ENCODE measurements at places on chromosomes 11 and 22. TPM values are rescaled to one million over a fixed set of nuclear protein-coding genes. Genes with fewer than 3 reads are reported as not detected.

DNA sequence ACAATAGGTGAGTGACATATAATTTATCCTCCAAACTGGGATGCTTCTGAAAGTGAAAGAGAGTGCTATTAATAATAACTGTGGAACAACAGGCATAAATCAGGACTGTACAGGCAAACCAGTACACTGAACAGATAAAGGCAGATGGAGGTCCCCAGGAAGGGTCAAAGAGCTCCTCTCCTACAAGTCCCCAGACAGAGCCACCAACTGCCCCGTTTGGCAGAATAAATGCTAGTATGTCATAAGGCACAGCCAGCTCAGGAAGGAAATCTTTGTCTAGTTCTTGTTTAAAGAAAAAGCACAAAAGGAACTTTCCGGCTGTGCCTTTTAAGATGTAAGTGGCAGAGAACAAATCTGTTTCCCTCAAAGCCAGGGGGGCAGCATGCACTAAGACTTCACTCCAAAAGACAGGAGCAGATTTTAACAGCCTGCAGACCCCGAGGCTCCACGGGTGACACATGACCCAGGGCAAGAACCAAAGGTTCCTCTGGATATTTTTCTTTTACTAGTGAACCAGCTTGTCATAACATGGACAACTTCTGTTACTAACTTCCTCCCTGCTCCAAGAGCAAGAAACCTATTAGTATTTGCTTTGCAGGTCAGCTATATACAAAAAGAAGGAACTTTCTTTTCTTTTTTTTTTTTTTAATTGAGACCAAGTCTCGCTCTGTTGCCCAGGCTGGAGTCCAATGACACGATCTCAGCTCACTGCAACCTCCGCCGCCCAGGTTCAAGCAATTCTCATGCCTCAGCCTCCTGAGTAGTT, 50.2 kb downstream of the MYH9 start:
- H3K27me3 ChIP-seq = no peaks in the 10 kb centered on the region
- H3K4me1 ChIP-seq = peaks cover 83% of the 10 kb centered on the region
- peak overlapping the region; percentile 91 for H3K27ac ChIP-seq
- no peak for DNase-seq

- peaks cover 37% of the 10 kb centered on the region for H3K4me1 ChIP-seq
- peak overlapping the region; percentile 25 for H3K27ac ChIP-seq
- H3K4me3 ChIP-seq = no peak overlapping the region
- no peaks in the 10 kb centered on the region for H3K36me3 ChIP-seq
- DNase-seq = no peak
- no peaks in the 10 kb centered on the region for H3K27me3 ChIP-seq
These were observed 24.6 kb upstream of the ACER3 start for GRCh38 chr11:76835928-76836612.

DNA sequence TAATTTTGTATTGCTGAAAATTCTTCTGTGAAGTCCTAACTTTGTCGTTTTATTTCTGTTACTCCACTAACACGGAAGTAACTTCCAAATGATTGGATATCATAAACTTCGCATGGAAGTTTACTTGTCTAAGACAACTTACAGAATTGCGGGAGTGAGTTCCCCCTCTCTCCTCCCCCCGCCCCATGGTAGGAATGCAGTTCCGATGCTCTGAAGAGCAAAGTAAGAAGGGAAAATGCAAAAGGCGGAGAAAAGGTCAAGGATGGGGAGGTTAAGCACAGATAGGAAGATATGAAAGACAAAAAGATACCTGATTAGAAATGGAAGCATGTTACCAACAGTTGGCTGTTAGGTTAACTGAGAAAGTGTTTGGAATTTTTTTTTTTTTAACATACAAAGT, 1.3 kb downstream of the EIF3M start:
- H3K4me3 ChIP-seq = peak overlapping the region; percentile 89
- H3K27ac ChIP-seq = peak overlapping the region; percentile 89
- no peaks in the 10 kb centered on the region for H3K27me3 ChIP-seq
- peaks cover 17% of the 10 kb centered on the region for H3K36me3 ChIP-seq
- DNase-seq = no peak

GRCh38 chr11:31903225-31904074, 92.3 kb upstream of the PAX6 start:
- H3K4me1 ChIP-seq = no peaks in the 10 kb centered on the region
- peaks cover 9% of the 10 kb centered on the region for H3K27me3 ChIP-seq
- no peak for DNase-seq
- no peaks in the 10 kb centered on the region for H3K36me3 ChIP-seq

GRCh38 chr11:16966930-16967671, 47.1 kb downstream of the PLEKHA7 start:
- no peak overlapping the region for H3K4me3 ChIP-seq
- DNase-seq = no peak
- H3K27me3 ChIP-seq = no peaks in the 10 kb centered on the region
- H3K4me1 ChIP-seq = peaks cover 6% of the 10 kb centered on the region
- H3K27ac ChIP-seq = no peak overlapping the region
- H3K36me3 ChIP-seq = no peaks in the 10 kb centered on the region

DNA sequence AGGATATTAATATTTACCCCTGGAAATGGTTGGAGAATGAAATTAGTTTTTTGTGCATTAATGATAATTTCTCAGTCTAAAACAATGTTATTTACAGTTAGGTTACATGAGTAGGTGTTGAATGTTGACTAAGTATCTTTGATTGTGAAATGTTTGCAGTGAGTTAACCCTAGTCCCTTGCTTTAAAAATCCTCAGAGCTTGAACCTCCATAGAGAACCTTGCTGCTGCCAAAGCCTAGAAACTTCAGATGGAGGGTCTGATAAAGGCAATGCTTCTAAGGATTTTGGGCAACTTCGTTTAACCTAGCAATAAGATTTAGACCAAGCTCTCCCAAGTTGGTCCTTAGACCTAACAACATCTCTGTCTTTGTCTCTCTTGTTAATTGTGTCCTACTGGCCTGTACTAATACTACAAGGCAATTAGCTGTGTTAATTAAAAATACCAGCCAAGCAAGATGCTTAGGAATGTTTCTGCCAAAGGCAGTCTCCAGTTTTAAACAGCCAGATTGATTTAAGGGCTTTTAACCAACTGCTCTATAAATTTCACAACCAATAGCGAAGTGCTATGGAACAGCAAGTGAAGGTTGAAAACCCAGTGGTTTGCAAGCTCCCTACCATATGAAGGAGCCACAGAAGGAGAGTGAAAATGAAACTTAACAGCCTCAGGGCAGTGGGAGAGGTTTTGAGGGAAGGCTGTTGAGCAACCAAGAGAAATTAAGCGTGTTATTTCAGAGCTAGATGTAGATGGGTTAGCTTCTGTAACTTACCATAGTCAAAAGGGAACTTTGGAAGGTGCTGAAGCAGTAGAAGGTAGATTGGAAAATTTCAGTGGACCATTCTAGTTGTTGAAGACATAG, 295.9 kb upstream of the ANO5 start:
- no peak for DNase-seq
- H3K27ac ChIP-seq = no peak overlapping the region
- no peak overlapping the region for H3K4me3 ChIP-seq
- H3K36me3 ChIP-seq = no peaks in the 10 kb centered on the region
- no peaks in the 10 kb centered on the region for H3K4me1 ChIP-seq

- no peaks in the 10 kb centered on the region for H3K36me3 ChIP-seq
- DNase-seq = no peak
- no peaks in the 10 kb centered on the region for H3K4me1 ChIP-seq
These were observed 21.1 kb downstream of the RFPL3 start for GRCh38 chr22:32378707-32379272.

GRCh38 chr11:93160156-93160555, 37.6 kb downstream of the SLC36A4 start:
- H3K4me1 ChIP-seq = no peaks in the 10 kb centered on the region
- H3K27me3 ChIP-seq = no peaks in the 10 kb centered on the region
- DNase-seq = no peak

- no peak for DNase-seq
- no peak overlapping the region for H3K4me3 ChIP-seq
- H3K36me3 ChIP-seq = no peaks in the 10 kb centered on the region
- H3K27ac ChIP-seq = peak overlapping the region; percentile 82
These were observed 1.9 kb upstream of the EMID1 start for GRCh38 chr22:29203488-29204454.

- H3K27me3 ChIP-seq = no peaks in the 10 kb centered on the region
- H3K4me3 ChIP-seq = no peak overlapping the region
- H3K4me1 ChIP-seq = peaks cover 6% of the 10 kb centered on the region
- no peak for DNase-seq
These were observed 3.8 kb upstream of the INTS5 start for GRCh38 chr11:62656796-62657429.

DNA sequence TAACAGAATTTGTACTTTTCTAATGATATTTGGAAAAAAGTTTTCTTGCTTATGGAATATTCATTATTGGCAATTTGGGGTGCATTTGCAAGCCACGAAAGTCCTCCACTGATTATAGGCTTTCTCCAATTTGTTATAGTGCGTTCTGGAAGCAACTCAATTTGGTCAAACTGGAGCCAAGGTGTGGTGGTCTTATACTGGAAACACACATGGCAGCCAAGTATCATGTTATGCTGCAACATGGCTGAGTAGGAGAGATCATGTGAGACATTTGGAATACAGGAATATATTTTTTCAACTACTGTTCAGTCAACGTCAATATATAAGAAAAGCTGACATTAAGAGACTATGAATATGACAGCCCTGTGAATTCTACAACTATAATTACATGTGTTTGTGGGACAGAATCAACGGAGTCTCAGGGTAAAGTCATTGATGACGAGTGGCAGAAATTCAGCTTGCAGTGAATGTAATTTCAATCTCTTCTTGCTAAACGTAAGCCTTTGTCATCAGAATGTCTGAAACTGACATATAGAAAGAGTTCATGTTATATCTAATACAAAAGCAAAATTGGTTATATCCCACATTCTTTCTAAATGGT, 83.8 kb upstream of the FIBIN start:
- no peak overlapping the region for H3K4me3 ChIP-seq
- H3K27ac ChIP-seq = no peak overlapping the region
- DNase-seq = no peak
- no peaks in the 10 kb centered on the region for H3K36me3 ChIP-seq
- no peaks in the 10 kb centered on the region for H3K27me3 ChIP-seq

The RIMBP3C gene
- 0.41 TPM for total RNA-seq

The SEZ6L gene
- 0.32 TPM for total RNA-seq

The OR8A1 gene
- total RNA-seq = not detected

The MYOD1 gene
- total RNA-seq = not detected
